ENCODE measurements at places on chromosomes 2 and 18.

- DNase-seq = no peak
Measured at GRCh38 chr18:26637324-26637723, 89.0 kb upstream of the KCTD1 start.

DNA sequence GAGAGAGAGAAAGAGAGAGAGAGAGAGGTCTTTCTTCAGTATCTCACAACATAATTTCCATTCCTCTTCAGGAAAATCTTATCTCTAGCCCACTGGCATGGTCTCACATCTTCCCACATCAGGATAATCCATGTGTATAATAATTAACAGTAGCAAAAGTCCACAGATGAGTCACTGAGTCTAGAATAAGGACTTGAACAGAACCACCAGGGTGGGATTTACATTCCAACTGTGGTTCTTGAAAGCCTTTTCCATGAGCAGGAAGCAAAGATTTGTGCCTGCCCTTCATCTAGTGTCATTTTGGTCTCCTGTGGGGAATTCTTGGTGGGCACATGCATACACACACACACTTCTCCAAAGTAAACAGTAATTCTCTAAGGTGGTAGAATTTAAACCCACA is 107.1 kb upstream of the TCF4 start:
- peak; percentile 11 for DNase-seq

- DNase-seq = no peak
Measured at GRCh38 chr18:57231864-57232263, 85.0 kb downstream of the BOD1L2 start.

- DNase-seq = no peak
Measured at GRCh38 chr2:223597076-223597475, 5.1 kb downstream of the SCG2 start.

DNA sequence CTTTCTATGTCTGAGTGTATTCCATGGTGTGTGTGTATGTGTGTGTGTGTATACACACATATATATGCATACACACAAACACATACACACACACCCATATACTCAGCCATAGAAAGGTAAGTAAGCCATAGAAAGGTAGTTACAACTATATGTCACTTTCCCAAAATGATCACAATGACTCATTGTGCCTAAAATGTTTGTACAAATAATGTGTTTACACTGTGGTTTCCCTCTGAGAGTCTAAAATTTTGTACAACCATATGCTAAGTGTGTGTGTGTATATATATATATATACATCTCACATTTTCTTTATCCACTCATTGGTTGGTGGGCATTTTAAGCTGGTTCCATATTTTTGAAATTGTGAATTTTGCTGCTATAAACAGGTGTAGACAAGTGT is 55.3 kb upstream of the CSRNP3 start:
- no peak for DNase-seq

DNA sequence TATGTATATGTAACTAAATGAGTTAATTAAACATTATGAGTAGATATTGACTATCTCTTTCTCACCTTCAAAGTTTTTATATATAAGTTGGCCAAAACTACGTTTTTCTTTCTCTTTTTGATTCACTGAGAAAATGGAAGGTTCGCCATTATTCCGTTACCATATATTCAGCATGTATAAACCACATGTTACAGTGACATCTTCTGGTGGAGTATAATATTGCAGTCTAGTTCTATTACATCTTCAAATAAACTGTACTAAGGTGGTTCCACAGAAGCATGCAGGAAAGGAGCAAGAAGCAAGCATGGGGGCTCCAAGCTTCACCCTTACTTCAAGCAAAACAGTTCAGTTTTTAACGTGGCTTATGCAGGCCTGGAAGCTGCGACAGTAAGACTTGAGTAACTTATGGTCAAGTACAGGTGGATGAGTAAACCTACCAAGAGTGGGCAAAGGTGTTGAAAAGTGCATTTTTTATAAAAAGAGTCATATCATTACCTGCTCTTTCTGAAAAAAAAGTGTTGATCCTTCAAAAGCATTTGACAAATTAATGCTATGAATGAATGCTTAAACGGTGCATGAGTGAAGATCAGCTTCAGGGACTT is 129.8 kb upstream of the RAB6C start:
- DNase-seq = peak; percentile 78
